ENCODE measurements at places on chromosomes 2 and 18. TPM values are rescaled to one million over a fixed set of nuclear protein-coding genes. Genes with fewer than 3 reads are reported as not detected.

EFR3B gene
- total RNA-seq: not detected

UGT1A4 gene
- 73.6 TPM for total RNA-seq

CRYGD gene
- total RNA-seq: not detected

DCTN1 gene
- total RNA-seq: 130 TPM

GRP gene
- total RNA-seq: not detected

HOXD3 gene
- not detected for total RNA-seq

SH3BP4 gene
- 135 TPM for total RNA-seq

GRCh38 chr2:234003972-234004617 lies 46.4 kb upstream of the SPP2 start:
- H3K36me3 ChIP-seq: no peaks in the 10 kb centered on the region
- peaks cover 15% of the 10 kb centered on the region for H3K4me1 ChIP-seq
- no peak overlapping the region for H3K27ac ChIP-seq
- DNase-seq: peak; percentile 85
- no peak overlapping the region for H3K4me3 ChIP-seq
- H3K27me3 ChIP-seq: no peaks in the 10 kb centered on the region

- DNase-seq: no peak
- H3K4me1 ChIP-seq: no peaks in the 10 kb centered on the region
- no peaks in the 10 kb centered on the region for H3K27me3 ChIP-seq
- H3K4me3 ChIP-seq: no peak overlapping the region
- no peak overlapping the region for H3K27ac ChIP-seq
Measured at GRCh38 chr2:182977463-182977862, 60.8 kb downstream of the NCKAP1 start.

DNA sequence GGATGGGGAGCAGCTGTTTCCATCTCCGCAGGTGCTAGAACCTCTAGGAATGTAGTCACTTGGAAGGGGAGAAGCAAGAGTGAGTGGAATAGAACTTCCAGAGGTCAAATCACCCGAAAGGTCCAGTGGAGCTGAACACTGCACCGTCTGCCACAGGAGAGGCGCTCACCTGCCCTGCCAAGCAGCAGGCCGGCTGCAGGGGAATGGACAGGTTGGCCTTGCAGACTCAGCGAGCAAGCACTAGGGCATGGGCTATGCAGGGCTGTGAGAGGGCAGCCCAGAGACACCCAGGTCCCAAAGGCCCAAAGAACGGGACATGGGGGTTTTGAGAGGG lies 214.2 kb downstream of the TNS1 start:
- H3K4me1 ChIP-seq: no peaks in the 10 kb centered on the region
- no peak for DNase-seq
- H3K36me3 ChIP-seq: no peaks in the 10 kb centered on the region
- no peak overlapping the region for H3K27ac ChIP-seq
- no peaks in the 10 kb centered on the region for H3K27me3 ChIP-seq

DNA sequence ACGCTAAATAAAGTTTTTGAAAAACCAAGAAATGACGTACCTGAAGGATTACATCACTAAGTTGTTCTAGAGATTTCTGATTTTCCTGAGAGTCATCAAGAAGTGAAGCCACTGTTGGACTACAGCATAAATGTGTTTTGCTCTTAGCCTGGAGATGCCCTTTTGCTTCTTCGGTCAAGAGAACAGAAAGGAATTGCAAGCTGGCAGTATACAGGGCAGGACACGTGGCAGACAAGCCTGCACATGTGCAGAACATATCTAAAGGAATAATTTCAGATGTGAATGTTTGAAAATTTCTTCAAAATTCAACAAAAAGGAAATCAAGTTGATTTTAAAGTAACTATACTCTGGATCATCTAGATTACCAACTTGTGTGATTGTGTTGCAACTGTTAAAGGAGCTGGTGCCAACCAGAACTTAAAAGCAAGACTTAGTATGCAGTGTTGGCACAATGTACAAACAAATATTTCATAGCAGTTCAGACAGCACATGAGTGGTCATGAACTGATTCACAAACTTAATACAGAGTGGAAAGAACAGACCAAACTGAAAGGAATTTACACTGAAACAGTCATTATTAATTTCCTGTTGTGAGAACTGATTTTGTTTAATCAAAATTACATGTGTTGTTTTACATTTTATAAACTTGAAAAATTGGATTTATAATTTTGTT lies 100.4 kb upstream of the CD226 start:
- no peak for DNase-seq
- H3K36me3 ChIP-seq: no peaks in the 10 kb centered on the region
- H3K27me3 ChIP-seq: no peaks in the 10 kb centered on the region
- H3K4me3 ChIP-seq: no peak overlapping the region
- no peaks in the 10 kb centered on the region for H3K4me1 ChIP-seq

DNA sequence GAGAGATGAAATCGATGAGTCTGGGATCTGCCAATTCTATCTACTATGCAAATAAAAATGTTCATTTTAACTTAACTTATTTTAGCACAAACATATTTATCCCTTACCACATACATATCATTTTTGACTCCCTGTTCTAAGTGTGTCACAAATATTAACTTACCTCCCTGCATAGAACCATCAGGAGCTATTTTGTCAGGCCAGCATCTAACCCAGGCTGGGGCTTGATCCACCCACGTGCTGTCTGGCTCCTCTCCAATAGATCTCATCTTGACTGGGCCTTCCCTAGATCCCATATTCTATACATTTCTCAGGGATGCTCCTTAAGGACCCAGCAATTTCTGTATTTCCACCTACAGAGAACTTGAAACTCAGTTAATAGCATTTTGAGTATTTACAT lies 20.9 kb downstream of the NTSR2 start:
- H3K4me1 ChIP-seq: no peaks in the 10 kb centered on the region
- no peaks in the 10 kb centered on the region for H3K36me3 ChIP-seq
- DNase-seq: no peak

DNA sequence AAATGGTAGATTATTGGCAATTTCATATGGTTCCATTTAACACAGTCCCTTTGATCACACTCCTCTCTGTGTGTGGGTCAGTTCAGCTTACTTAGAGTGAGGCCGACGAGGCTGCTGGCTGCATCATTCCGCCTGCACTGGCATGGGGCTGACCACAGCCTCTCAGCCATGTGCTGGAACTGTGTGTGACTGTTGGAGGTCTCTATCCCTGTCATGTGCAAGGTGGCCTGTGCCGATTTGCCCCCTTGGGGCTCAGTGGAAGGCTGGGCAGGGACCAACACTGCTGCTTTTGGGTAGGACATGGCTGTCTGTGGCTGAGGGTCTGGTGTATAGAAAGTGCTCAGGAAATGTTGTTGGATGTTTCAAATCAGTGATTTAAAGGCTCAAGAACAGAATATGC lies 454.0 kb upstream of the HS6ST1 start:
- H3K27ac ChIP-seq: no peak overlapping the region
- H3K4me1 ChIP-seq: no peaks in the 10 kb centered on the region
- peaks cover 42% of the 10 kb centered on the region for H3K27me3 ChIP-seq
- no peak for DNase-seq
- H3K4me3 ChIP-seq: no peak overlapping the region

DNA sequence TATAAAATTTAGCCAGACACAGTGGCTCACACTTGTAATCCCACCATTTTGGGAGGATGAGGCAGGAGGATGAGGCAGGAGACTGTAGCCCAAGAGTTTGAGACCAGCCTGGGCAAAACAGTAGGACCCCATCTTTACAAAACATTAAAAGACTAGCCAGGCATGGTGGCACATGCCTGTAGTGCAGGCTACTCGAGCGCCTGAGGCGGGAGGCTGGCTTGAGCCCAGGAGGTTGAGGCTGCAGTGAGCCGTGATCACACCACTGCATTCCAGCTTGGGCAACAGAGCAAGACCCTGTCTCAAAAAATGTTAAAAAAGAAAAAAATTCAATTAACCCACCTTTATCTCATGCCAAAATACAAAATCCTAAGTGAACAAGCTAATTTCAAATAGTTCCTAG lies 4.0 kb downstream of the REV1 start:
- no peak for DNase-seq
- peaks cover 17% of the 10 kb centered on the region for H3K4me1 ChIP-seq
- peaks cover 5% of the 10 kb centered on the region for H3K36me3 ChIP-seq

DNA sequence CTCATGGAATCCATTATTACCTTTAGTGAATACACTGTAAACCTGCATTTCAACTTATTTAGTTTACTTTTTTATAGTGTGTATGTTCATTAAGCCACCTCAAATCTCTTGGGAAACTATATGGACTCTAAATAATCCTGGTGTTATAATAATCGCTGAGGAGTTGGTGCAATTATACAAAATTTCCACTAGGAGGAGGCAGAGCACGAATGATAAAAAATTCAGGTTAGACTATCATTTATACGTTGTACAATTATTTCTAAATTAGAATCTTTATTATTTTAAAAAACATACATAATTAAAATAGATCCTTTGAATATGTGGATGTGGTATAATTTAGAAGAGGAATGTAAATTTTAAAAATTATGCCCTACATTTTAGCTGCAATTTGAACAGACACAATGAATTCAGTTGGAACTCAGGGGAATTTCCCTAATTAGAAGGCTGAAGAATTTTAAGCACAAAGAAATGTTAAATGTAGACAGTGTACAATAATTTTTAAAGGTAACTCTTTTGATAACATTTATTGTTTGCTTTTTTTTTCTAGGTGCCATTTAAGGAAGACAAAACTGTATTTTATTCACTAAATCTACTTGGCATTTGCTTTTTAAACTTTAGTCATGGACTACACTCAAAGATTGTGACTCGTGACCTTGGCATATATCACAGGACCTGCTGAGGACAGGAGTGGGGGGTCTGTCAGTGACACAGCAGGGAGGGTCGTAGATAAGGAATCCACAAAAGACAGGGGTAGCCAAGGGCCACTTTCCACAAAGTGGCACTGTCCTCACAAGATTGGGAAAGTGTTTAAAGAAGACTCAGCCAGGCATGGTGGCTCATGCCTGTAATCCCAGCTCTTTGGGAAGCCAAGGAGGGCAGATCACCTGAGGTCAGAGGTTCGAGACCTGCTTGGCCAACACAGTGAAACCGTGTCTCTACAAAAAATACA lies 45.5 kb downstream of the RAB12 start:
- DNase-seq: no peak
- no peak overlapping the region for H3K4me3 ChIP-seq
- no peaks in the 10 kb centered on the region for H3K27me3 ChIP-seq
- no peaks in the 10 kb centered on the region for H3K4me1 ChIP-seq

- H3K27me3 ChIP-seq: peaks cover 60% of the 10 kb centered on the region
- H3K36me3 ChIP-seq: no peaks in the 10 kb centered on the region
- H3K4me1 ChIP-seq: no peaks in the 10 kb centered on the region
- DNase-seq: no peak
- H3K4me3 ChIP-seq: no peak overlapping the region
- no peak overlapping the region for H3K27ac ChIP-seq
Measured at GRCh38 chr2:2570871-2571270, 239.8 kb upstream of the MYT1L start.

DNA sequence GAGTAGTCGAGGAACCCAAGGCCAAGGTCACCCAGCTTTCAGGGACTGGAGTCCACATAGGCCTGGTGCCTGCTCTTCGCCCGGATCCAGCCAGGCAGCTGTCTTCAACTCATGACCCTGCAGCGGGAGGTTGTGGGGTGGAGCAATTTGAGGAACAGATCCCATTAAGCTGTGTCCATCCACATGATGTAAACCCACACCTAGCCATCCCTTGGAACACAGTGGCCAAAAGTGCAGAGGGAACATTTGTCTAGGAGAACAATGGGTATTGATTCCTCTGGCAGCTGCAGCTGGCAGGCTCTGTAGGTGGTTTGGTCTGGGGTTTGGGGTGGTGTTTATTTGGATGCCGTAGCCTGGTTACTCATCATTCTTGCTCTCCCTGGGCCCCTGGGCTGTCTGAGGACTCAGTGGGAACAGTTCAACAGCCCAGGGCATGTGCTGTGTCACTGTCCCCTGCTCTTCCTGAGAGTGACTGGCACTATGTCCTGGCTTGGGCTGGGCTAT lies 99.4 kb downstream of the TFCP2L1 start:
- DNase-seq: peak; percentile 69
- no peak overlapping the region for H3K4me3 ChIP-seq
- no peak overlapping the region for H3K27ac ChIP-seq
- H3K4me1 ChIP-seq: peaks cover 16% of the 10 kb centered on the region
- no peaks in the 10 kb centered on the region for H3K36me3 ChIP-seq
- no peaks in the 10 kb centered on the region for H3K27me3 ChIP-seq

GRCh38 chr18:28522236-28522635 lies 345.3 kb upstream of the CDH2 start:
- no peak for DNase-seq
- H3K4me3 ChIP-seq: no peak overlapping the region
- H3K27me3 ChIP-seq: no peaks in the 10 kb centered on the region
- H3K36me3 ChIP-seq: no peaks in the 10 kb centered on the region
- no peak overlapping the region for H3K27ac ChIP-seq

- H3K4me1 ChIP-seq: no peaks in the 10 kb centered on the region
- no peak overlapping the region for H3K4me3 ChIP-seq
- H3K27ac ChIP-seq: no peak overlapping the region
Measured at GRCh38 chr2:231263118-231263831, 64.8 kb downstream of the ARMC9 start.

DNA sequence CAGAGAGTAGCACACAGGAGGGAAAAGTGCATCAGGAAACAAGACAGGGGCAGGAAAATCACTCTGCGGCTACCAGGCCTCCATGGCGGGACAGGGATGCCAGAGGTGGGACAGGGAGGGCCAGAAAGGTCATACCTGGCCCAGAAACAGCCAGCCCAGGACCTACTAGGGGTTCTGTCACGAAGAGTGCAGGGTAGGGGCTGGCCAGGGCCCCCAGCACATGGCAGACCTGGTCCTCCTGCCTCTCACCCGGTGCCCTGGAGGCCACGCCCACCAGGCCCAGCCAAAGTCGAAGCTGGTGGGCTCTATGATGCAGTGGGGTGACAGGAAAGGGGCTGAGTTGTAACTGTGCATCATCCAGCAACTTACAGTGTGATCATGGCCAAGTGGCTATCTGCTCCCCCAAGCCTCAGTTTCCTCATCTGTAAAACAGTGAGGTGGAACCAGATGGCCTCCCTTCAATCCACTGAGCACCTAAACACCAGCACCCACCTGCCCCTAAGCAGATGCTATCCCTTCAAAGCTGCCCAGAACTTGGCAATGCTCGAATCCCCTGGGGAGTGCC lies 10.6 kb downstream of the CYP26B1 start:
- H3K4me3 ChIP-seq: no peak overlapping the region
- no peak overlapping the region for H3K27ac ChIP-seq
- DNase-seq: no peak
- H3K27me3 ChIP-seq: no peaks in the 10 kb centered on the region
- H3K36me3 ChIP-seq: no peaks in the 10 kb centered on the region

DNA sequence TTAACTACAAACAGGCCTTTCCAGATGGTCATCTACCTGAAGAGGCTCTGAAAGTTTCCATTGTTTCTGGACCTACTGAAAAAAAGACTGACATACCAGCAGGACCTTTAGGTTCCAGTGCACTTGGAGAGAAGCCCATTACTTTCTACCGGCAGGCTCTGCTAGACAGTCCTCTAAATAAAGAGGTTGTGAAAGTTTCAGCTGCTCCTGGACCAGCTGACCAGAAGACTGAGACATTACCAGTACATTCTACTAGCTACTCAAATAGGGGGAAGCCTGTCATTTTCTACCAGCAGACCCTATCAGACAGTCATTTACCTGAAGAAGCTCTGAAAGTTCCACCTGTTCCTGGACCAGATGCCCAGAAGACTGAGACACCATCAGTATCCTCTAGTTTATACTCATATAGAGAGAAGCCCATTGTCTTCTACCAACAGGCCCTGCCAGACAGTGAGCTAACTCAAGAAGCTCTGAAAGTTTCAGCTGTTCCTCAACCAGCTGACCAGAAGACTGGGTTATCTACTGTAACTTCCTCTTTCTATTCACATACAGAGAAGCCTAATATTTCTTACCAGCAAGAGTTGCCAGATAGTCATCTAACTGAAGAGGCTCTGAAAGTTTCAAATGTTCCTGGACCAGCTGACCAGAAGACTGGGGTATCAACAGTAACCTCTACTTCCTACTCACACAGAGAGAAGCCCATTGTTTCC lies 65.8 kb downstream of the ALMS1 start:
- no peak overlapping the region for H3K27ac ChIP-seq
- H3K4me1 ChIP-seq: no peaks in the 10 kb centered on the region
- H3K36me3 ChIP-seq: no peaks in the 10 kb centered on the region
- no peak overlapping the region for H3K4me3 ChIP-seq

Data from PC-9 (cell line).